ENCODE measurements at places on chromosomes 4 and X. TPM values are rescaled to one million over a fixed set of nuclear protein-coding genes. Genes with fewer than 3 reads are reported as not detected.

PNMA6F gene
- total RNA-seq: not detected

LGI2 gene
- 17.4 TPM for total RNA-seq

PAGE2B gene
- not detected for total RNA-seq

ZAR1 gene
- not detected for total RNA-seq

CSAG3 gene
- not detected for total RNA-seq

DHX15 gene
- total RNA-seq: 206 TPM

CYTL1 gene
- 1.2 TPM for total RNA-seq

GAB3 gene
- total RNA-seq: 0.13 TPM

OCIAD2 gene
- 108 TPM for total RNA-seq

HSD17B11 gene
- total RNA-seq: 28.2 TPM

RPS3A gene
- 2,191 TPM for total RNA-seq

JADE3 gene
- total RNA-seq: 22.5 TPM

IL15 gene
- 0.98 TPM for total RNA-seq

CHIC1 gene
- total RNA-seq: 7.6 TPM

AGTR2 gene
- not detected for total RNA-seq

HOPX gene
- total RNA-seq: 0.55 TPM

TKTL2 gene
- total RNA-seq: not detected

TBX22 gene
- total RNA-seq: 0.27 TPM

GPR143 gene
- 7.1 TPM for total RNA-seq

NWD2 gene
- 0.05 TPM for total RNA-seq

CT47A7 gene
- total RNA-seq: not detected

TIMM8A gene
- total RNA-seq: 16.5 TPM

UGT2B11 gene
- 0.93 TPM for total RNA-seq

WDR17 gene
- total RNA-seq: 5.1 TPM

CLDN22 gene
- total RNA-seq: not detected

MAGEA2B gene
- not detected for total RNA-seq

PHOX2B gene
- not detected for total RNA-seq

TEX13C gene
- total RNA-seq: not detected

CXCL8 gene
- 1.1 TPM for total RNA-seq

SAT1 gene
- total RNA-seq: 242 TPM

PAGE4 gene
- not detected for total RNA-seq

RAB39B gene
- 4.8 TPM for total RNA-seq

GAGE12J gene
- total RNA-seq: not detected

PPEF2 gene
- total RNA-seq: not detected

KIAA1210 gene
- total RNA-seq: not detected

COX7B gene
- total RNA-seq: 178 TPM

CXCL1 gene
- total RNA-seq: 2.7 TPM

RS1 gene
- not detected for total RNA-seq

PAPSS1 gene
- total RNA-seq: 136 TPM

GRIA3 gene
- total RNA-seq: 2.8 TPM

EVC2 gene
- 14.1 TPM for total RNA-seq

HTN3 gene
- total RNA-seq: not detected

FREM3 gene
- total RNA-seq: not detected

SOX3 gene
- 21.7 TPM for total RNA-seq

EGF gene
- total RNA-seq: 0.47 TPM

FGF2 gene
- 2.9 TPM for total RNA-seq

H2BW2 gene
- not detected for total RNA-seq

RNF113A gene
- total RNA-seq: 11.8 TPM

RHOXF1 gene
- 1.4 TPM for total RNA-seq

XAGE1A gene
- not detected for total RNA-seq

GNRHR gene
- total RNA-seq: not detected

NAA11 gene
- total RNA-seq: not detected

IQCM gene
- total RNA-seq: not detected

COX7B2 gene
- not detected for total RNA-seq

SMIM10 gene
- 2.2 TPM for total RNA-seq

ABCE1 gene
- total RNA-seq: 59.3 TPM

ADH7 gene
- total RNA-seq: not detected

STAP1 gene
- not detected for total RNA-seq

FGG gene
- total RNA-seq: 14.0 TPM
